ENCODE measurements at places on chromosomes 6 and 20. TPM values are rescaled to one million over a fixed set of nuclear protein-coding genes. Genes with fewer than 3 reads are reported as not detected.

GRCh38 chr20:36717657-36718056 is 28.2 kb downstream of the NDRG3 start:
- H3K27ac ChIP-seq: no peak overlapping the region
- DNase-seq: no peak
- no peak overlapping the region for H3K4me3 ChIP-seq
- H3K27me3 ChIP-seq: no peaks in the 10 kb centered on the region

- no peak overlapping the region for H3K27ac ChIP-seq
- no peak overlapping the region for H3K4me3 ChIP-seq
- no peaks in the 10 kb centered on the region for H3K27me3 ChIP-seq
- H3K36me3 ChIP-seq: no peaks in the 10 kb centered on the region
These were observed 240.8 kb downstream of the SMOC2 start for GRCh38 chr6:168681748-168682147.

PTCRA gene
- total RNA-seq: not detected

UNC5CL gene
- total RNA-seq: 38.1 TPM

Data from hepatocyte (in vitro differentiated cells).